Posterior vena cava (tissue), 2 donors: ENCODE measurements at places on chromosomes 12 and 14.
A peak's percentile ranks its signal among the peaks of the same experiment; 100 is the strongest.

DNA sequence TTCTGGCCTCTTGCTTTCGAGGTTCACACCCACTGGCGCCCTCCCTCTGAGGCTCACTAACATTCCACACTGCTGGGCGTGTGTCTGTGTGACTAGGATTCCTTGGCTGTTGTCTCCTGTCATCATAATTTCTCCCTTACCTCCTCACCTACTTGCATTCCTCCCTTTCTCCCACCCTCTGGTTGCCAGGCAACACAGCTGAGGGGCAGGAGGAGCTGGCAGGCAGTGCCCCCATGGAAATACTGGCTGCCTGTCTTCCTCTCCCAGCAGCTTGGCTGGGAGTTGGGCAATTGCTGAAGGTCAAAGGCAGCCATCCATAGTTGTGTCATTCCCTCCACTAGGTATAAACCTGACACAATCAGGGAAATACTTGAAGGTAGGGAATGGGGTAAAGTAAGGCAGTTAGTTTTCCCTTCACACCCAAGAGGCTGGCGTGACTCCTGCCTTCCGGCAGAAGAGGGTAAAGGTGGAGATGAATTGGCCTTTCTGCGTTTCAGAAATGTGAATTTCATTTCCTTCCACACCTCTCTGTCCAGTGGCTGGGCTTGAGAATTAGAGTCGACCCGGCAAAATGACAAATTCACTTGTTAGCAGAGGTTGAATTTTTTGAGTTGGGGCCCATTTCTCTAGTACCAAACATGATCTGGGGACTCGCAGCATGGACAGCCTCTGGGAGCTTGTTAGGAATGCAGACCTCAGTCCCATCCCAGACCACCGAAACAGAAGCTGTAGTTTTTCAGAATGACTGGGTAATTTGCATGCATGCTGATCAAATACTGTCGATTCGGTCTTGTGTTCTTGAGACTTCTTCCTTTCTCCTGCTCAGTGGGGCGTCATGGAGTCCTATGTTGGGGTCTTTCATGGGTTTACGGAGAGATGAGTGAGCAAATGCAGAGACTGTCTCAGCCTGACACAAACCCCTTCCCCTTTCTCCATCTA is 24.3 kb upstream of the EMP1 start:
- peak; percentile 86 for DNase-seq

GRCh38 chr14:59816941-59817340 is 53.6 kb downstream of the RTN1 start:
- DNase-seq: no peak

GRCh38 chr12:2796187-2796666 is 1.5 kb downstream of the FKBP4 start:
- DNase-seq: no peak

DNA sequence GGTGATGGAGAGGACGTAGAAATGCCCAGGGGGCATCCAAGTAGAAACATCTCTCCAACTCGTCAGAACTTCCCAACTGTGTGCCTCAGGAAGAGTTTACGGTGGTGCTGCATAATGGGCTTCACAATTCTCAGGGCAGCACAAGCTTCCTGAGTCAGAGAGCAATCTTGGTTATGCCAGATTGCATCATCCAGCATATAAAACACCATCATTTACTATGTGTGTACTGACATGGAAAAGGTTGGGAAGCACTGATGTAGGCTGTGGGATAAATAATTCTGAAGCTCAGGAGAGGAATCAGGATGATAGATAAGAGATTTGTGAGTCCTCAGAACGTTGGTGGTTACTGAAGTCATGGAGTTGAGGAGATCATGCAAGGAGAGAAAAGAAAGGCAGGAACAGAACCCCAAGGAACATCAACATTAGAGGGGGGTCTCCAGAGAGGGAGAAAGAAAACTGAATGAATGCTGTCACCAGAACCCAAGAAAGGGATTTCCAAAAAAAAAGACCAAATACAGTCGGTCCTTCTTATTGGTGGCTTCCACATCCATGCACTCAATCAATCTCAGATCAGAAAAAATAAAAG is 4.7 kb upstream of the NCKAP5L start:
- no peak for DNase-seq

- DNase-seq: no peak
Measured at GRCh38 chr12:461425-461824, 1.7 kb downstream of the B4GALNT3 start.

DNA sequence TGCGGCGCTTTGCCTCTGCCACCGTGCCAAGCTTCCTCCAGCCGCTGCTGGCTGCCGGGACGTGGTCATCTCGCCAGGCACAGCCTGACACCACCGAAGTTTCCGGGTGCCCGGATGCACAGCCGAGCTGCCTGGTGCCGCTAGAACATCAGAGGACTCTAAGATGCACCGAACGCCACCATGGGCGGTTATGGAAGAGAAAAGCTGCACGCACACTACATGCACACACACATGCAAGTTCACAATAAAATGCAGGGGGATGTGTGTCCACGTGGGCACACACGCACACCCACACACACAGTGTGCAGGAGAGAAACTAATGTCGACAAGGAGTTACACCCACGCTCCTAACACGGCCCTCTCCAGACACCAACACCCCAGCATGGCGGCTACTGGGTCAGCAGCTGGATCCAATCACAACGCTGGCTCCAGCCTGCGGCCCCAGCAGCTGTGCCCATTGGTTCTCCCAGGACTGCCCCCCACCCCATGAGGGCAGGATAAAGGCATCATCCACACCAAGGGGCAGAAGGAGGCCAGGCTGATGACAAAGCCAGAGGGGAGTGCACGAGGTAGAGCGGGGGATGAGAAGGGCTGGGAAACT is 82.7 kb downstream of the BCL11B start:
- peak; percentile 22 for DNase-seq

- no peak for DNase-seq
Measured at GRCh38 chr14:91754185-91754584, 22.3 kb upstream of the CATSPERB start.

- DNase-seq: peak; percentile 84
Measured at GRCh38 chr12:109999983-110000505, 814 bp downstream of the ANKRD13A start.

GRCh38 chr14:94125659-94126418 is 3.6 kb downstream of the IFI27L2 start:
- DNase-seq: peak; percentile 52

GRCh38 chr12:124656947-124657434 is 89.6 kb upstream of the NCOR2 start:
- no peak for DNase-seq

DNA sequence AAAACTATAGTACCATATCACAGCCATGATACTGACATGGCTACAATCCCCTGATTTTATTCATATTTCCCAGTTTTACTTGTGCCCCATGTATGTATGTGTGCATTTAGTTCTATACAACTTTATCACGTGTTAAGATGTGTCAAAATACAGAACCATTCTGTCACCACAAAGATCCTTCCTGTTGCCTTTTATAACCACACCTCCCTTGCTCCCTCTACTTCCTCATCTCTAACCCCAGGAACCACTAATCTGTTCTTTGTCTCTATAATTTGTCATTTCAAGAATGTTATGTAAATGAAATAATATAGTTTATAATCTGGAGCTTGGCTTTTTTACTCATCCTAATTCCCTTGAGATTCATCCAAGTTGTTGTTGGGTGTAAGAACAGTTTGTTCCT is 358.4 kb downstream of the DPF3 start:
- DNase-seq: no peak

- no peak for DNase-seq
Measured at GRCh38 chr14:41505491-41505890, 101.2 kb upstream of the LRFN5 start.

DNA sequence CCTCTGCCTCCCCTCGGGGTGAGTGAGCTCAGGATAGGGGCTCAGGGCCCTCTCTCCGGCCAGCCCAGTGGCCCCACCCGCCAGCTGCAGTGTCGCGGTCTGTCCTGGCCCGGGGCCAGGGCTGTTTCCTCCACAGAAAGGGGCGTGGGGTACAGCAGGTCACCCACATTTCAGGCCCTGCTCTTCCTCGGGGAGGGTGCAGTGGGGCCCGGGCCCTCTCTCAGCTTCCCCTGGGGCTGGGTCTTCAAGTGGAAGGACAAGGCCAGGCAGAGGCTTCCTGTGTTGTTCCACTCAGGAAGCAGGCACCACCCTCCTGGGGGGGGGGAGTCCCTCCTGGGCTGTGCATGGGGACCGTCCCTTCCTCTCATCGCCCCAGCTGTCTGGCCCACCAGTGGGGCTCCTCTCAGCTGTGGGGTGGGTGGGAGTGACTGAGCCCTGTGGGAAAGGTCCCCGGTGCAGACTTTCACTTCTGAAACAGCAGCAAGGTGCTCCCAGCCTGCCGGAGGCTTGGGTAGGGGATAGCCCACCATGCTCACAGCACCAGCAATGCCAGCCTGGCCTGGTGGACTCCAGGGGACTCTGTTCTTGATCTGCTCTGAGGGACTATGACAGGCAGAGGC is 3.7 kb downstream of the GPR132 start:
- DNase-seq: peak; percentile 89

GRCh38 chr12:77152623-77153193 is 87.3 kb upstream of the E2F7 start:
- DNase-seq: no peak

- no peak for DNase-seq
Measured at GRCh38 chr12:80894179-80894578, 43.6 kb downstream of the LIN7A start.

- peak; percentile 87 for DNase-seq
Measured at GRCh38 chr12:118377884-118378470, 1.6 kb downstream of the SUDS3 start.

DNA sequence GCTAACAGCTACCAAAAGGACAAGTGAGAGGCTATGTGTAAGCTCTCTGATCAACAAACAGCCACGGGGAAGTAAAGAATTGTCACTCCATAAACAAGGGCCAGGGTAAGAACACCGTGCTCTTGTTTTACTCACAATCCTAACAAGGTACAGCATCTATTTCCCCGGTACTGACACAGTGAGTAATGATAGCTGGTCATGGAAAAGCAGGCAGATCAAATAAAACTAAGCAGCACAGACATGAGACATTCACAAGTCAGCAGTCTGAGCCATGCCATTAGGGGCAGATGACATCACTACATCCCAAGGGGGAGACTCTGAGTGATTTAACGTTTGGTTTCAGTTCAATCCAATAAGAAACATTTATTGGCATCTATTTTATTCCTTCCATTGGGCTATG is 54.4 kb downstream of the ARL6IP4 start:
- DNase-seq: peak; percentile 17

DNA sequence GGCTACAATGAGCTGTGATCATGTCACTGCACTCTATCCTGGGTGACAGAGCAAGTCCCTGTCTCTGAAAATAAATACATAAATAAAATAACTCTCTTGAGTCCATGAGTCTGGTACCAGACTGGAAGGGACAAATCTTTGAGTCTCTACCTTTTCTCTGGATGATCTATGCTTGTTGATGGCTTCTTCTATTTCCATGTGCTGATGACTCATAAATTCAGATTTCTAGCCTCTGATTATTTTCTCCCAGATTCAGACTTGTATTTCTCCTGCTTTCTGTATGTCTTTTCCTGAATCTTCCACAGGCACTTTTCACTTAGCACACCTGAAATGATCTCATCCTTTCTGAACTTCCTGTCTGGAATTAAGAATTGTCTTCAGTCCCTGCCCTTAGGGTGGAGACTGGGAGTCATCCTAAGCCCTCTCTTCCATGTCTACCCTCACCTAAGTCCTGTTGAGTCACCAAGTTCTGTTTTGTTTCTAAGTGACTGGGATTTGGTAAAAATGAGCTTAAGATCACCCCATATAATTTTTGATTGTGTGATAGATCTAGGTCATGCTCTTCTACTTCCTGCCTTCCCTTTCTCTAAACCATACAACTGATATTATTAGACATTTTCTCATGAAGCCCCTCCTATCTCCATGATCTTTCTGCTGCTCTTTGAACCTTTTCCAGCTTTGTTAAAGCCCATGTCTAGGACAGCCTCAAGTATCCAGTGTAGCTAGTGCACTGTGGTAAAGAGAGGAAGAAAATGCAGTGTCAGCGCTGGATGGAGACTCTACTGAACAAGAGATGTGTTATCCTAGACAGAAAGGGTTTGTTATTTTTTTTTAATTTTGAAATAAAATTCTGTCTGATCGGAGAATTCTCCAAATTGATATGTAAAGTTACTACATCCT is 13.1 kb downstream of the AKAP6 start:
- DNase-seq: no peak

DNA sequence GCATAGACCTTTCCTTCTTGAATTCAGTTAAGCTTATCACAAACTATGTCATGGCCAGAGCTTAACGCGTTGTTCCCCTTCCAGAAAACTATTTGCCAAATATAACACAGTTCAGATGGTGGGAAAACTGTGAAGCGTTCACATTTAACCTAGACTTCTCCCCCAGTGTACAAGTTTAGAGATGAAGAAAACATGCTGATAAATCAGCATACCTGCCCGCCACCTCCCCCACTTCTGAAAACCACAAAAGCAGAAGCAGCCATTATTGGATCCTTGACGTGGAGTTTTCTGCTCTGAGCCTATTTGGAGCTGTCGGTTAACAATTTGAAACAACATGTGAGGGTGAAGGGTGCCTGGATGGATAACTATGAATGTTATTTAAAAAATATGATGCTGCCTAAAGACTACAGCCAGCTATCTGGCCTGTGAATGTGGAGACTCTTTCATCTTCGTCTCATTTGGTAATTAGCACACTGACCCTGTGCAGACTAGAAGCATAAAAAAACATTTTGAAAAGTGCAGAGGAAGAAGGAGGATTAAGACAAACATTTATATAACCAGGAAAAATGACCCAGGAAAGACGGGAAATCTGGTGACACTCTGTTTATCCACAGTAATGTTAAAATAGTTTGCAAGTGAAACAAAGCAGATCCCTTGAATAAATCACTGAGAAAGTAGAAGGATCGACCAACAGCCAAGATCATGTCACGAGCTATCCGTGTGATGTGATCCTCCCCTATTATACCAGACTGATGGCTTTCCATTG is 408.2 kb downstream of the AEBP2 start:
- DNase-seq: no peak

DNA sequence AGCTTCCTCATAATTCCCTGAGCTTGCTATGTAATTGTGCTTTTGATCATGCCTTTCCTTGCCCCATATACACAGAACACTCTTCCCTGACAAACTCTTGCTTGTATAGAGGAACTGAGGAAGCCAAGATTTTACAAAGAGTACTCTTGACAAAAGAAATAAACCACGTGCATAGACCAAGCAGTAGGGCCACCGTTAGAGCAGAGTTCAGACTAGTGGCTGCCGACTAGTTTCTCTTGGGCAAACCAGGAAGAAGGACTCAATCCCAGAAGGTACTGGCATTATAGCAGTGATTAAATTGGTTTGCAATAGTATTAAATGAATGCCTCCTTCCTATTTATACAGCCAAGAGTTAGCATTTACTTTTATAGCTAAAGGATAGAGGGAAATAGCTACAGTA is 146.1 kb downstream of the RAD51B start:
- no peak for DNase-seq

DNA sequence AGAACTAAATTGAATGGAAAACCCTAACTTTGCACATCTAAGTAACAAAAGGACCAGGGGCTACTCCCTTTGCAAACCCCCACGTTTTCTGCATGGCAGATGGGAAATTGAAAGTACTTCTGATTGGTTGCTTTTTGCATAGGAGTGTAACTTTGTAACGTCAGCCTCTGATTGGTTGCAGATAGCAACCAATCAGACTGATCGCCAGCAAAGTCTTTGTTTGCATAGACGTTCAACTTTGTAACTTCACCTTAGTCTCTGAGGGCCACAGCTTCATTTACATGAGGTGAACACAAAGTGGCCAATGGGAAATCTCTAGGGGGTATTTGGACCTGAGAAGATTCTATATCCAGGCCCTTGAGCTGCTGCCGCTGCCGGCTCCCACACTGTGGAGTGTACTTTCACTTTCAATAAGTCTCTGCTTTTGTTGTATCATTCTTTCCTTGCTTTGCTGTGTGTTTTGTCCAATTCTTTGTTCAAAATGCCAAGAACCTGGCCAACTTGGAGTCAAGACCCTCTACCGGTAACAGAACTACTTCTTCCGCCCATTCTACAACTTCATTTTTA is 102.5 kb upstream of the PRICKLE1 start:
- no peak for DNase-seq

GRCh38 chr12:24111616-24112015 is 162.1 kb upstream of the SOX5 start:
- no peak for DNase-seq
